ACHN (cell line): ENCODE measurements at places on chromosomes 3 and 15.

GRCh38 chr3:139355891-139356290, 12.1 kb downstream of the MRPS22 start:
- no peak for DNase-seq

- no peak for DNase-seq
Observed at GRCh38 chr3:187628169-187628568, 42.0 kb downstream of the SST start.

DNA sequence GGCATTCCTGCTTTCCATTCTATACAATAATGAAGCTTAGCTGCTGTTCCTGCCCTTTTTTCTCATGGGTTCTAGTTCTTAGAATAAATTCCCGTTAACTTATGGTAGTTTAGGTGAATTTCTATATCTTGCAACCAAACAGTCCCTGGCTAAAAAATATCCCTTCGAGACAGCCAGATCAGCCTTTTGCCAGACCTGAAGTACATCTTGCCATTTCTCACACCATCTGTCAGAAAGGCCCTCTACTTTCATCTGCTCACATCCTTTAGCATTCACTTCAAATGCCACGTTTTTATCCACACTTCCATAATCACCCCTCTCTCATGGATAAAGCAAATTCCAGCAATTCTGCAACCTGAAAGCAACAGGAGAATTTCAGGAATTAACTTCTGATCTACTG, 145.4 kb downstream of the GAP43 start:
- no peak for DNase-seq

- no peak for DNase-seq
Observed at GRCh38 chr3:72233571-72233970, 448.6 kb upstream of the PROK2 start.

GRCh38 chr3:159584421-159584820, 404.2 kb upstream of the IL12A start:
- no peak for DNase-seq

DNA sequence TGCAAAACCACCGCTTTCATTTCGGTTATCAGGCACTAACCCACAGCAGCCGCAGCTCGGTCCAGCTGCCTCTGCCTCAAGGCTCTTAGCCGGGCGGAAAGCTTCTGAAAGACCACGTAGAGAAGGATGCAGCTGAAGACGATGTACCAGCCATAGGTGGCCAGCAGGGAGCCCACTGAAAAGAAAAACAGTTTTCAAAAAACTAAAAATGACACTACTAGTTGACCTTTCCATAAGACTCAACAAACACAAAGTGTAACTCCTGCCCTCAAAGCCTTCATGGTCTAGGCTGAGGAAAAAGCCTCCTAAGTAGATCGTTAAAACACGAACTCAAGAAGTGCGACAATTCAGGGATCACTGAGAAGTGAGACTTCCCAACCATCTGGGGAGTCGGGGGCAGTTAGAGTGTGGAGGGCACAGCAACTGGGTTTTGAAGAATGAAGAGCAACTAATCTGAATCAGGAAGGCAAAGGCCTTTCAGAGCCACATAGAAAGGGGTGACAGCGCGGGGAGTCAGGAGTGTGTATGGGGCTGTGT, 716 bp downstream of the SELENOS start:
- DNase-seq = peak; percentile 42

DNA sequence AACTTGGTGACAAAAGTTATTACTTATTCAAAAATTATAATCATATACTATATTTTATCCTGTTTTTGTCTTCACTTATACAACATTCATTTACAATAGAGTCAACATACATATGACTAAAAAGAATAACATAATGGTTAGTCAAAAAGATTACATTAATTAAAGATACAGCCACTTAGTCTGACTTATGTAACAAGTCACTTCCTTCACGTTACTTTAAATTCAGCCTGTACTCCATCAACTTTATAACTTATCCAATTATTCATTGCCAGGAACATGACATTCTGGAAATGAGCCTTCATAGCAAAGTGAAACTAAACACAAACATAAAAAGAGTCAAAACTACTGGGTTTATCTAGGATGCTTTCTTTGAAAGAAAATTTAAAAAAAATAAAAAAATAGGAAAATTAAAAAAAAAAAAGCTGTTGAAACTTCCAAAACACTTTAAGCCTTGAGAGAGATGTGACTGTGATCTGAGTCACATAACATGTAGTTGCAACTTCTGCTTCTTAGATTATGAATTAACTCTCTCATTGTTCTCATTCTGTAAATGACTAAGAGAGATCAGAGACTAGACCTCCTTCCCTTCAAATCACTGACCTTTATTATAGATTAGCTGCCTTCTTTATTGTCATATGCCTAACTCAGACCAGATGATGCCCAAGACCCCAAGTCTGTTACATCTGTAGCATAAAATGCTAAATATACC, 107.8 kb downstream of the MYRIP start:
- peak; percentile 40 for DNase-seq

GRCh38 chr3:78868570-78868969, 899.2 kb downstream of the ROBO1 start:
- DNase-seq = no peak

DNA sequence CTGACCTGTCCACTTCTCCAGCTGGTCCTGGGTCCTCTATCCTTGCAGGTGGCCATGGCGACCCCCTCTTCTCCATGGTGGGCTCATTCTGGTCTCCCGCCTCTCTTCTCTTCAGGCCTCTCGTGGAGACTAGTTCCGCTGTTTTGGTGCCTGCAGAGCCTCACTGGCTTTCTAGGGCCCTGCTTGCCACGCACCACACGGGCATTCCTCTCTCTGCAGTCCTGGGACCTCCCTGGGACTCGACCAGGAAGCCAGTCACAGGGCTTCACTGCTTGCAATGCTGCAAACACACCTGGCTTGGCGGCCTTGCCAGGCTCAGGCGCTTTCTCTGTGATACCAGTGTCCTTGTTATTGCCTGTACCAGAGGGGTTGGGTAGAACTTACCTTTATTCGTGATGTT, 9.1 kb downstream of the SLC28A1 start:
- DNase-seq = no peak

- DNase-seq = no peak
Observed at GRCh38 chr3:107899990-107900651, 190.7 kb downstream of the CD47 start.

DNA sequence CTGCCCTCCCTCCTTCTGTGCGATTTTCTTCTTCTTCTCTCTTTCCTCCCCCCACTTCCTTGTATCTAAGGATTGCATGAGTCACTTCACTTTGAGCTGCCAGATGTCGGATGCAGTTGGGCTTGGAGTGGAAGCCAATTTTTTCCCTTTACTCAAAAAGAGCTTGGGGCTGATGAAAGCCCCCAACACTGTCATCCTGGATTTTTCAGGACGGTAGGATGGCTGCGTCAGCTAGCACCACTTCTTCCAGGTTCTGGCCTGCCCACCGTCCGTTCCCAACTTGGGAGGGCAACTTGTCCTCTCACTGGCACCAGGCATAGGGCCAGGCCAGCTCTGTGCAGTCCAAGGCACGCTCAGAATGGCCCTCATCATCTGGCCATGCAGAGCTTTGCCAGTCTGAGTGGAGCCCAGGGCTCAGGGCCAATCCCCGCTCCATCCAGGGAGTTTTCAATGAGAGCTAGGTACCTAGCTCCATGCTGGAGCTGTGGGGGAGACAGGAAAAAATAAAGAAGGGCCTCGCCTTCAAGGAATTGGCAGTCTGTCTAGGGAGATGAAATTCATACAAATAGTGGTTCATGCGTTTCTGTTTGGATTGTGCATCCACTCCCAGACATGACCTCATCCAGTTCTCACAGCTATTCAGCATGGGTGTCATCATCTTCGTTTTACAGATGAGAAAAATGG, 47.7 kb upstream of the INSYN1 start:
- DNase-seq = peak; percentile 29

- DNase-seq = no peak
Observed at GRCh38 chr15:63939531-63940130, 105.9 kb upstream of the HERC1 start.

DNA sequence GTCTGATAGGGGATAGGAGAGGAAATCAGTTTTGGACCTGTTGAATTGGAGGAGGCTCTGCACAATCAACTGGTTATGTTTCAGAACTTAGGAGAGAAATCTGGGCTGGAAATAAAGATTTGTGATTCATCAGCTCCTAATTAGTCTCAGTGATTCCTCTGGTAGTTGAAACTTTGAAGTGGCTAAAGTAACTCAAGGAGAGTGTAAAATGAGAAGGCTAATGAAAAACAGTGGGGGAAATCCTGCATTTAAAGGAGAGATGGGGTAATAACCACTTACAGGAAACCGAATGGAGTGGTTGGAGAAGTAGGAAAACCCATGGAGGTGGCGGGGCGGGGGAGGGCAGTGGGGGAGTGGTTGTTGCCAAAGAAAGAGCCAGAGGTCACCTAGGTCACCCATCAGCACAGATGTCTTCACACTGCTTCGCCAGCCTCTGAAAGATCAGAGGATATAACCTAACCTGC, 32.6 kb downstream of the MAP2K5 start:
- DNase-seq = no peak

DNA sequence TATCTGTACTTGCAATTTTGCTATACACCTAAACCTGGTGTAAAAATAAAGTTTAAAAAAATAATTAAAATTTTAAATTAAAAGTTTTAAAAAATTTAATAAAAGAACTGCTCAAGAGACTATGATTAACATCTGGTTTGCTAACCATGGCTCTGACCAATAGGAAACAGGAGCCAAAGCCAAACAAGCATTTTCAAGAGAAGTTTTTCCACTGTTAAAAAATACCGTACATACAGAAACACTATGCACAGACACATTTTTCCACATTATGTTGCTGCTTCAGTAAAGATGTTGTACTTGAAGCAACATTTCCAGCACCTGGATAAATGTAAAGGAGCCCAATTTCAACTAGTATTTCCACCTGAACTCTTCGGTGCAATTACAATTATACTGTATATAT, 543.9 kb upstream of the NAALADL2 start:
- no peak for DNase-seq

DNA sequence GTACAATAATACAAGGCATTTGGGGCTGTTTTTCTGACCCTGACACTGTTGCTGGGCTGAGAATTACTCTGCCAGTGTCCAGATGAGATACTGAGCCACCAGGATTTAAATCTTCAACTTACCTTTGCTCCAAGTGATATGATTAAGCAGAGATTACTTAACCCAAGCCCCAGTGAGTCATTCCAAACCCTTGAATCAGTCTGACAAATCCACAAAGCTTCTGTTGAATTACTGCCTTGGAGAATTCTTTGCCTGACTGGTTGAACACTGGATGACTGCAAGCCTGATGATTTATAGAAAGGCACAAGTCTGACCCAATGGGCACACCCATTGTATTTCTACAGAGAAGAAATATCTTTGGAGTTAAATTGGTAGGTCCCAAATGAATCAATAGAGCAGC, 88.2 kb upstream of the TSC22D2 start:
- DNase-seq = peak; percentile 97

DNA sequence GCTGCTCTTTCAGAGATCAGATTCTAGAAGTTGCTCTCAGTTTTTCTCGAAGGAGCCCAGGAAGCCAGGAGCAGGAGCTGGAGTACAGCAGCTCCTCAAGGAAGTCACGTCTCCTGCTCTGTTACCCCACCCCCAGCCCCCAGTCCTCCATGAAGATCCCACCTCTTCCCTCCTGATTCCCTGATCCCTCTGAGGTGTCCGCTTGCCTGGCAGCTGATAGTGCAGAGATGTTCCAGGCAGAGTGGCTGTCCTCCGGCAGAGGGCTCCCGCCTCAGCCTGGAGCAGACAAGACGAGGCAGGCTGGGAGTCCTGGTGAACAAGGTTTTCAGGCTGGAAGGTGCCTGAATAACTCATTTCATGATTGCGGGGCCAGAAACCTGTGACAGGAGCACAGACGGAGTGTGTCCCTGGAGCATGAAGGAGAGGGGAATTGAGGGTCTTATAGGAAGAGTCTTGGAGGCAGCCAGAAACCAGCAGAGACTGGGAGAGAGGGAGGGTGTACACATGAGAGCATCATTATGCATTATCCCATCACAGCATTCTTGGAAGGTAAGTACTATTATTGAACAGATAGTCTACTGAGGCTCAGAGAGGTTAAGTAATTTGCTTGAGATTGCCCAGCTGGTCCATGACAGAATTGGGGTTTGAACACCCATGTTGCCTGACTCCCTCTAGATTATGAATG, 1.2 kb downstream of the HRH1 start:
- peak; percentile 73 for DNase-seq

DNA sequence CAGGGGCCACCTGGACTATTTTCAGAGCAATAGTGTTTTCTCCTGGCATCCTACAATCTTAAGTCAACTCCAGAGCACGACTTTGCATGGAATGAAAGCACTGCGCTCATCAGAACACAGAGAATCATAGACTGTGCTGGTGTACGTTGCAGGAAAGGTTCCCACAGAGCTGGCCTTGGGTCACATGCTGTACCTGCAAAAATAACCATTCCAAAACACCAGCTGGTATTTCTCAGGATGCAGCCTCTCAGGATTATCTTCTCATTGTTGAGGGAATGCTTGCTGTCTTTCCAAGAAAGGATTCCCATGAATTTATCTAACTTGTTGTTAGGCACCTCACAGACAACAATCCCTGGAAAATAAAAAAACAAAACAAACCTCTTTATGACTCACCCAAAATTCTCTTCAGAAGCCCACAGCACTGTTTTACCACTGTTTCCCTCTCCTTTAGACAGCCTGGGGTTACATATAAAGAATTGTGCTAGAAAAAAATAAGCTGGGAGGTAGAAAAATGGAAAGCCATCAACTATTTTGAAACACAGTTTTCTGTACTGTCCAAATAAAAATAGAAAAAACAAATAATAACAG, 131.7 kb downstream of the ATP8B4 start:
- DNase-seq = no peak

GRCh38 chr3:126417515-126417914, 22.8 kb downstream of the CFAP100 start:
- no peak for DNase-seq

GRCh38 chr3:153626158-153626557, 464.1 kb downstream of the RAP2B start:
- DNase-seq = no peak

DNA sequence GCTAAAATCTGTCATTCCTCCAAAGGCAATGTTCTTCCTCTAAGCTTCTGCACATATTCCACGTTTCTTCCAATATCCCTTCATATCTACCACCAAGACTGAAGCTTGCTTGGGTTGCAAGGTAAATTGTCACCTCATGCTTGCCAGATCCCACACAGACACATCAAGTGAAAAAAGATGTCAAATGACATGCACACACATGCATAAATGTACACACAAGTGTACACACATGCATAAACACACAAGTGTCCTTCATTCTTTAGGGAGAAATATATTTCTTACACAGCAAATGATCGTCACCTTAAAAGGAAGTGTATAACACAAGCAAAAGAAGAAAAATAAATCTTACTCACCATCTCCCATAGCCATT, 59.4 kb downstream of the CLASP2 start:
- no peak for DNase-seq

- DNase-seq = no peak
Observed at GRCh38 chr15:30670056-30670455, 44.1 kb downstream of the ARHGAP11B start.

DNA sequence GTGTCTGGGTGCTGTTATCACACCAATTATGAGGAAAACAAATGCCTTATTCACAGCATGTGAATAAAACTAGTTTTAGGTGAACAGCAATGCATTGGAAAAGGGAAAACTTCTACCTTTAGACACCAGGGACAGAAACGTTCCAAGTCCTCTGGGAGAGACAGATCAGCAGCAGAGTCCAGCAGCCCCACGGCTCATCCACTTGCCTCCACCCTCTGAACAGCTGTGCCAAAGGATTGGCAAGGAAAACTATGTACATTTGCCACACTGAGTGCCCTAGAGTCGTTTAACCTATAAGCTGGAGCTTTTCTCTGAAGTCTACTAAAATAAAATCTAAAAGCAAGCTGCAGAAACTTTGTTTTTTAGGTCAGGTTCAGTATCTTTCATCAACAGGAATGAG, 107.7 kb upstream of the EIF1B start:
- no peak for DNase-seq

- no peak for DNase-seq
Observed at GRCh38 chr3:157692468-157692867, 189.3 kb upstream of the VEPH1 start.
